Osteocyte (in vitro differentiated cells): ENCODE measurements at places on chromosomes 5 and 9.

DNA sequence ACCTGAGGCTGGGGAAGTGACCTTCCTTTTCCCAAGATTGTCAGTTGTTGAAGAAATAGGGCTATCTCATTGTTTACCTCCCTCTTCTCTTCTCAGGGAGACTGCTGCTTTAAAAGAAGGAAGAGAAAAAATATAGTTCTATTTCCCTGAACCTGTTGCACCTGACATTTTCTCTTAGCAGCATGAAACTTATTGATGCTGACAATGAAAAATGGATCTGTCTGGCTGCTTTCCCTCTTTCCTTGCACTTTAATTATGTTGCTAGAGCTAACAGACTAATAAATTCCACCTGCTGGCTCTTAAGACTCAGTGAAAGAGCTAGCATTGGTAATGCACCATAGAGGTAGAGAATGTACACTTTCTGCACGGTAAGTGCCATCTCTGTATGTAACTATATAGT is 6.2 kb upstream of the CKMT2 start:
- no peak overlapping the region for H3K27ac ChIP-seq
- no peaks in the 10 kb centered on the region for H3K36me3 ChIP-seq
- H3K4me1 ChIP-seq: no peaks in the 10 kb centered on the region

- DNase-seq: no peak
- H3K4me1 ChIP-seq: peaks cover 28% of the 10 kb centered on the region
- H3K36me3 ChIP-seq: no peaks in the 10 kb centered on the region
- no peak overlapping the region for H3K4me3 ChIP-seq
- peaks cover 5% of the 10 kb centered on the region for H3K27me3 ChIP-seq
Measured at GRCh38 chr9:14532456-14533115, 160.6 kb downstream of the ZDHHC21 start.

- no peak for DNase-seq
- H3K27ac ChIP-seq: no peak overlapping the region
- H3K4me3 ChIP-seq: no peak overlapping the region
- no peaks in the 10 kb centered on the region for H3K36me3 ChIP-seq
Measured at GRCh38 chr5:21792748-21793147, 1060.4 kb downstream of the CDH12 start.

DNA sequence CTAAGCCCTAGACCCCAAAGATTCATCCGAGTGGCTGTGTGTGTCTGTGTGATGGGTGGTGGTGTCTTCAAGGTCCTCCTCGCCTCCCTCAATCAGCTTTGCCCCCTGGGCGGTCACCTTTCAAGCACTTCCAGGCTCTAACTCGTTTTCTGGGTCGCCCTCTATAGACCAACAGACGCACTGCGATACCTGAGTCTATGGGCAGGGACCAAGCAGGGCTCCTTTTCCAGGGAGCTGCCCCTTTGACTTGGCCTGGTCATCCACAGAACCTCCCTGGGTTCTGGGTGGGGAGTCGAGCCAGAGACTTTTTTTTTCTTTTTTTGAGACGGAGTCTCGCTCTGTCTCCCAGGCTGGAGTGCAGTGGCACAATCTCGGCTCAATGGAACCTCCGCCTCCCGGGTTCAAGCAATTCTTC is 1.1 kb downstream of the SLC27A4 start:
- peaks cover 7% of the 10 kb centered on the region for H3K36me3 ChIP-seq
- no peak for DNase-seq
- peak overlapping the region; percentile 82 for H3K4me3 ChIP-seq

- H3K27ac ChIP-seq: no peak overlapping the region
- H3K4me3 ChIP-seq: no peak overlapping the region
- H3K27me3 ChIP-seq: no peaks in the 10 kb centered on the region
- no peak for DNase-seq
Measured at GRCh38 chr9:76516871-76517270, 57.9 kb downstream of the GCNT1 start.

DNA sequence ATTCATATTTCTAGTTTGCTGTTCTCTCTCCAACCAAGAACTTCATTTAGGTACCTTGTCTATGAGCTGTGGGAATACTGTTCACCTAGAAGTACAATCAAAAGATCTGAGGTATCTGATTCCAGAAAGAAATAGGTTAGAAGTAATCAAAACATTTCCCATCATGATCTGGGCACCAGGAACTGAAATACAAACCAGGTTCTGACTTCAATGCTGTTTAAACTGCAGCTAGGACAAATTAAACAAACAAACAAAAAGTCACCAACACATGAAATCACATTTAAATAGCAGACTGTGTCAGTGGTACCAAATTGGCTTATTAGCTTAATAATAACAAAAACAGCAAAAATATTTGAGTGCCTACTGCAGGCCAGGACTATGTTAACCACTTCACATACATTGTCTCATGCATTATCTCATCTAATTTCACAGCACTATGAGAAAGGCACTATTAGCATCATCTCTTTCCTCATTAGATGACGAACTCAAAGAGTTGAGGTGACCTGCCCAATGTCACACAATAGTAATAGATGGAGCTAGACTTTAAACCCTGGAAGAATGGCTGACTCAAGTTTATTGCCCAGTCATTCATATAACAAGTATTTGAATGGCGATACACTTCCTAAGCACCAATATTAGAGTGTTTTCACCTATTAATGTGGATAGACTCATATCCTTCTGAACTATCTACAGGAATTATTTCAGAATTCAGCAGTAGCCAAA is 14.5 kb downstream of the PLPP1 start:
- peaks cover 7% of the 10 kb centered on the region for H3K36me3 ChIP-seq
- peaks cover 20% of the 10 kb centered on the region for H3K4me1 ChIP-seq
- H3K27me3 ChIP-seq: no peaks in the 10 kb centered on the region

GRCh38 chr9:137297966-137298365 is 4.1 kb downstream of the NRARP start:
- no peak overlapping the region for H3K4me3 ChIP-seq
- H3K27ac ChIP-seq: no peak overlapping the region
- no peaks in the 10 kb centered on the region for H3K36me3 ChIP-seq
- H3K27me3 ChIP-seq: peaks cover 13% of the 10 kb centered on the region
- peaks cover 18% of the 10 kb centered on the region for H3K4me1 ChIP-seq
- DNase-seq: no peak

DNA sequence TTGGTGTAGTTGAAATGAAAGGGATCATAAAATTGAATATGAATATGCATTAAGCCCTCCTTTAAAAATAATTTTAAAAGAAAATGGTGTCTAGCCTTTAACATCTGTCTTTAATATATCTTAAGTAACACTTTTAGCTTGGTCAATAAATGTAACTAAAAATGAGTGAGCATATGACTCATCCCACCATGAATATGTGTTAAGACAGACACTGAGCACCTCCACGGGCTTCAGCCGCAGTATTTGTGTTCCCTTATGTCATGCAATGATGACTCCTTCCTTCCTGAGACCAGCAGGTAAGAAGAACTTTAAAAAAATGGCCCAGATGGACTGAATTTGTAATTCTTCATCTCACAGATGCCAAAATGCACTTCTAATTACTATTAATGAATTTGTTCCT is 563.2 kb downstream of the NR2F1-AS1 start:
- no peaks in the 10 kb centered on the region for H3K27me3 ChIP-seq
- no peak overlapping the region for H3K4me3 ChIP-seq
- no peak for DNase-seq
- H3K27ac ChIP-seq: no peak overlapping the region
- H3K36me3 ChIP-seq: no peaks in the 10 kb centered on the region

DNA sequence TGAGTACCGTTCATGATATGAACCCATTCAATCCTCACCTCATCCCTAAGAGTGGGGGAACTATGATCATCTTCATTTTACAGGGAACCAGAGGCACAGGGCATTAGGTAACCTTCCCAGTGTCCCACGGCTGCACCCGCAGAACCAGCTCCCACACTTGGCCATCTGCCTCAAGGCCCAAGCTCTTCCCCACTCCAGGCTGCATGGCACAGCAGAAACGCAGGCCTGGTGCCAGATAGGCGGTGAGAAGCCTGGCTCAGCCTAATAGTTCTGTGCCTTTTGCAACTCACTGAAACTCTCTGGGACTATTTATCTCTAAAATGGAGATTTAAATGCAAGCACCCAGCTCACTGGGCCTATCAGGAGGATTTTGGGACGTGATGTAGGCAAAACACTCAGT is 90.8 kb upstream of the ZNF618 start:
- H3K36me3 ChIP-seq: no peaks in the 10 kb centered on the region
- DNase-seq: no peak
- H3K4me1 ChIP-seq: no peaks in the 10 kb centered on the region
- no peak overlapping the region for H3K4me3 ChIP-seq
- no peak overlapping the region for H3K27ac ChIP-seq

DNA sequence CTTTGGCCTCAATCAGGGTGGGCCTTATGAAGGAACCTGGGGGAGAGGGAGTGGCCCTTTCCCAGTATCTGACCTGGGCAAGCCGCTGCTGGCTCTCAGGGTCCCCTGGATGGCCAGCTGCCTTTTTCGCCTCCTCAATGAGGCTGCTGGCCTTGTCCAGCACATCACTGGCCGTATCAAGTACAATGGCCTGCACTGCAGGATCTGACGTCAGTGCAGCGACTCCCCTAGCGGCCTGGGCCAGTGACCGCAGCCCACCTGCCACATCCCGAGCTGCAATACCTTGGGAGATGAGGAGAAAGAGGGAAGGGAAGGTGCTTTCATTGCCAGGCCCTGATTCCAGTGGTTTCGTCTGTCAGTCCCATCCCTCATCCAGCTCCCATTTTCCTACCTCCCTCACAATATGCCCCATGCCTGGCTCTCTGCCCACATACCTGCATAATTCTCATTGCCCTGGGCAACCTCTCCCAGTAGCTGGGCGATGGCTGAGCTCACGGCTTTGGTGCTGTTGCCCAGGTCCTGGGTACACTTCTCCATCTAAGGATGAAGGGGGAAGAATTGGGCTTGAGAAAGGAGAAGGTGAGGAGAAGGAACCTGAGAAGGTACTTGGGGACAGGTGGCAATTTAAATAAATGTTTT is 19.1 kb downstream of the TLN1 start:
- no peak for DNase-seq
- no peaks in the 10 kb centered on the region for H3K4me1 ChIP-seq
- H3K36me3 ChIP-seq: peaks cover 71% of the 10 kb centered on the region
- H3K4me3 ChIP-seq: no peak overlapping the region
- no peaks in the 10 kb centered on the region for H3K27me3 ChIP-seq

GRCh38 chr9:113612828-113613227 is 149.3 kb downstream of the RGS3 start:
- H3K4me3 ChIP-seq: no peak overlapping the region
- no peaks in the 10 kb centered on the region for H3K27me3 ChIP-seq
- DNase-seq: no peak

- DNase-seq: no peak
- no peaks in the 10 kb centered on the region for H3K27me3 ChIP-seq
- H3K36me3 ChIP-seq: peaks cover 4% of the 10 kb centered on the region
- H3K4me1 ChIP-seq: peaks cover 30% of the 10 kb centered on the region
Measured at GRCh38 chr9:76474419-76474818, 15.4 kb downstream of the GCNT1 start.

DNA sequence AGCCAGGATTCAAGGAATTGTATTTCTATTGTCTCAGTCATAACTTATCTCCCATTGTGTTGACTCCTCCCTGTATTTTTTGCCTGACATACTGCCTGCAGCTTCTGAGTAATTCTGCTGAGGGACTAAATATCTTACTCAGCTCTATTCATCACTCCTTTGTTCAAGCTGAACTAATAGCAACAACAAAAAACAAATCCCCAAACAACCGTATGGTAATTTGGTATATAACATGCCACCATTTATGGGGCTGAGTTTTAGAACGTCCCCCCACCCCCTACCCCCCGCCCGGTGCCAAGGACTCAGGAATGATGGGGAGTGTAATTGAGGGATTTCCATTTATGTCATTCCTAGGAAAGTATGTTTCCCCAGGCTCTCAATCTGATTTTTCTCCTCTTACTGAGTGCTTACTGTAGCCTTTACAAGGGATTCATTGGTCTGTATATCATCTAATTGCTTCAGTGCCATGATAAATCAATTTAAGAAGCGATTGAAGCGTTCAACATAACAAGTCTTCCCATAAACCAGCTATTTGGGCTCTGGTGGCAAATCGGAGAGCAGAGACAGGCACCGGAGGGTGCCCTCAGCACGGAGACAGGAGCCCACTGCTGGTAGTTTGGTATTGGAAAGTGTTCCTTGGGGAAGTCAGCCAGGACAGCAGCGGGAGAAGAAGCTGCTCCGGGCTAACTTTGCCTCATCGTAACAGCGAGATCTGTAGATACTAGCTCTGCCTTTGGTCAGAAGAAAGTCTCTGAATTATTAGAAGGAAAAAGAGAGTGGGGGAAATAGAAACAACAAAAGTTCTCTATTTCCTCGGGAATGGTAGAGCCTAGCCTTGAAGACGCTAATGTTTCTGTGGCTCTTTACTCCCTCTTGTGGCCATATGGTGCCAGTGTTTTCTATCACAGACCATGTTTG is 40.7 kb upstream of the HSD17B4 start:
- DNase-seq: peak; percentile 86
- no peaks in the 10 kb centered on the region for H3K36me3 ChIP-seq
- peak overlapping the region; percentile 97 for H3K27ac ChIP-seq
- H3K4me1 ChIP-seq: peaks cover 15% of the 10 kb centered on the region
- peak overlapping the region; percentile 93 for H3K4me3 ChIP-seq

- H3K27ac ChIP-seq: no peak overlapping the region
- H3K4me3 ChIP-seq: no peak overlapping the region
- H3K36me3 ChIP-seq: no peaks in the 10 kb centered on the region
- H3K4me1 ChIP-seq: no peaks in the 10 kb centered on the region
- peaks cover 16% of the 10 kb centered on the region for H3K27me3 ChIP-seq
Measured at GRCh38 chr9:124602204-124602603, 95.0 kb upstream of the NR5A1 start.

DNA sequence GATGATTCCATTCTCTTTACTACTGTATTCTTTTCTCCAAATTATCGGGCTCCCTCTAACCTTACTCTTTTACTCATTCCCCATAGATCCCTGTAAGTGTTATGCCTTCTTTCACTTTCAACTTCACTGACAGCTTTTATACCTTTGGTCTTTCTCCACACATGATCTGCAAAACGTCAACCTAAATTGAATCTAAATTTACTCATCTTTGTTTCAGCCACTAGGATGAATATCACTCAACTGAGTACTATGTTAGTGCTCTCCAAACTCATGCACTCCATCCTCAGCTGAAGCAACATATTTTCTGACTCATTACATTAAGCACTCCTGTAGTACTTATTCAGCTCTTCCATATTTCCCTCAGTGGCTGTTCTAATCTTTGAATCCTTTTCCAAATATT is 133.4 kb downstream of the ADAMTS19 start:
- H3K4me3 ChIP-seq: no peak overlapping the region
- no peaks in the 10 kb centered on the region for H3K27me3 ChIP-seq
- no peak for DNase-seq
- no peaks in the 10 kb centered on the region for H3K4me1 ChIP-seq
- H3K36me3 ChIP-seq: no peaks in the 10 kb centered on the region
- H3K27ac ChIP-seq: no peak overlapping the region

DNA sequence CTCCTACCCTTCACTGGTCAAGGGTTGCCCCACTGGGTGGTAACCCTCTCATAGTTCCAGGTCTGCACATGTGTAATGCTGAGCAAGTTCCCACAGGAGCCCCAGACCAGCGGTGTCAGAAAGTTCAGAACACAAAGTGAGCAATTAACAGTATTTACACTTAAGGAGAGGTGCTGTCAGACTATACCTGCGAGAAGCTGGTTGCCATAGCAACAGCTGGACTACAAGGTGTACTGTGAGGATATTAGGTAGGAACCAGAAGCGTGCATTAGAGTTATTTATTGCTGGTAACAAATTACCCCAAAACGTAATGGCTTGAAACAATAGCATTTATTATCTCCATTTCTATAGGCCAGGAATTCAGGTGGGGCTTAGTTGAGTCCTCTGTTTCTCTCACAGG is 317.0 kb upstream of the RPS23 start:
- H3K27me3 ChIP-seq: peaks cover 39% of the 10 kb centered on the region
- H3K27ac ChIP-seq: no peak overlapping the region
- H3K4me1 ChIP-seq: no peaks in the 10 kb centered on the region
